ENCODE measurements at places on chromosomes 1 and 21.

- DNase-seq = no peak
Observed at GRCh38 chr1:31689854-31690253, 14.0 kb downstream of the COL16A1 start.

DNA sequence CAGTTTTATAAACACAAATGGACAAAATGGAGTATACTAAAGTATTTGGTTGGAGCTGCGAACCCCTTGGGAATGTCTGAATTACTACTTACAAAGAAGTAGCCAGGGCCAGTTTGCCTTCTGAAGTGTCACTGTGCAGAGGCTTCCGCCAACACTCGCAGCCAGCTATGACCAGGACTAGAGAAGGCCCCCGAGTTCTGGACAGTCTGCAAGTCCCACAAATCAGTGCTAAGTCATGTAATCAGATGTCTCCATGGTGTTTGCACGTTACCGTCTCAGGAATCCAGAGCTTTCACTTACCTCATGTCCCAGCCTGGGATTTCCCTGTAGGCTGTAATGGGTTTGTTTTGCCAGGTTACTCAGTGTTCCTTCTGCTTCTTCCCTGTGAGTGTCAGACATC lies 106.6 kb upstream of the SPAG17 start:
- DNase-seq = no peak

GRCh38 chr1:56493826-56494225 lies 85.5 kb downstream of the PLPP3 start:
- DNase-seq = no peak

DNA sequence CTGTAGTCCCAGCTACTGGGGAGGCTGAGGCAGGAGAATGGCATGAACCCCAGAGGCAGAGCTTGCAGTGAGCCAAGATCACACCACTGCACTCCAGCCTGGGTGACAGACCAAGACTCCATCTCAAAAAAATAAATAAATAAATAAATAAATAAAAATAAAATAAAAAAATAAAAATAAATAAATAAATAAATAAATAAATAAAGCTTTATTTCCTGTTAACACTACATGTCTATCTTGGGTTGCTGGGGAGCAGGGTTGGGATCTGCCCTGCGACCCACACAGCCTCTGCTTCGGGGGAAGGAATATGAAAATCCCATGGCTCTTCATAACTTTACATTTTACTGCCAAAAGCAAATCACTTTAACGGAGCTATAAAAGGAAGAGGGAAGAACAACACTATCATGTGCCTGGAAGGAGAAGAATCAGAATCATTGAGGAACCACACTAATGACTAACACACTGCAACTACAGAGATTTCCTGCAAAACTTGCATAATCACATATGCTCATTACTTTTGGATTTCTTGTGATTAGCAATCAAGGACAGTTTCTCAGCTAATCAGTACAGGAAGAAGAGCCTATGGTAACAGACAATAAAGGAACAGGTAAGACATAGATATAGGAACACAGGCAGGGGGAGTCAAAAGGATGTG lies 72.8 kb upstream of the CD55 start:
- DNase-seq = no peak

DNA sequence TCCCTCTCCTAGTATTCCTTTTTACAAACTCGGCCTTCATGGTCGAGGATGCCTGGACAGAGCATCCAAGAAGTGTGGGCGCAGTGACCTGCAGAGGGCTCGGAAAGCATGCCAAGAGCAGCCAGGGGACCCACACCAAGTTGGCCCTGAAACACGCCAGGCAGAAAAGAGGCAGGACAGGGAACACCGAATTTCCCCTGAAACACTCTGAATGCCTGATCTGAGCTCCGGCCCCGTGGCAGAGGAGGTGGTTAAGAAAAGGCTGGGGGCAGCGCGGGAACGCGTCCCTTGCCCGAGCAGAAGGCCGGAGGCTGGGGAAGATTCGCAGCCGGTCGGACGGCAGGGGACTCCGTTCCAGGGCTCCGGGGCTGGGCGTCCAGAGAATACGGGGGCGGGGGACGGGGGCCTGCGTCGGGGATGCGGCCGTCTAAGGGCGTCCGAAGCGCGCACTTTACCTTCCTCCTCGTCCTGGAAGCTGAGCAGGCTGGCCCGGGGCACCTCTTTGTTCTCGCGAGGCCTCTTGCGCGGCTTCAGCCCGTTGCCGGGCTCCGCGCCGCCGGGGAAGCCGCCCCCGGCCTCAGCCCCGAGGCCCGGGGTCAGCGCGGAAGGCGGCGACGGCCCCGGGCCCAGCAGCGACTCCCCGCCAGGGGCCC lies 558 bp downstream of the PAXBP1 start:
- peak; percentile 7 for DNase-seq

GRCh38 chr1:109083923-109084322 lies 6.6 kb upstream of the TMEM167B start:
- DNase-seq = no peak

- no peak for DNase-seq
Observed at GRCh38 chr21:33852485-33852884, 63.1 kb downstream of the ATP5PO start.

DNA sequence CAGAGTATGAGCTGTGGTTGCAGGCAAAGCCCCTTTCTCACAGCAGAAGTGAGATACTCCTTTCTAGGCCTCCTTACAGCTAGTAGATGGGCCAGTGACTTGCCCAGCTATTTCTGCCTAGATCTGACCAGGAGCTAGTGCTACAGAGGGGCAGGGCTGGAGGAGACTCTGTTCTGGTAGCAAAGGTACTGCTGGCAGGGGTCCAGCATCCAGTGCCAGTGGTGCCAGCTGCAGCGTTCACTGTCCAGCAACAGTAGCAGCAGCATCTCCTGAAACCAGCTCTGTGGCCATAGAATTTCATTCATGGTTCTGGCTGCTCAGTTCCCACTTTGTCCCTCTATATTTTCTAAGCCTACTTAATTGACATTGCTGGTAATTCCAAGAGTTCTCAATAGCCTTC lies 62.5 kb upstream of the CNN3 start:
- no peak for DNase-seq

DNA sequence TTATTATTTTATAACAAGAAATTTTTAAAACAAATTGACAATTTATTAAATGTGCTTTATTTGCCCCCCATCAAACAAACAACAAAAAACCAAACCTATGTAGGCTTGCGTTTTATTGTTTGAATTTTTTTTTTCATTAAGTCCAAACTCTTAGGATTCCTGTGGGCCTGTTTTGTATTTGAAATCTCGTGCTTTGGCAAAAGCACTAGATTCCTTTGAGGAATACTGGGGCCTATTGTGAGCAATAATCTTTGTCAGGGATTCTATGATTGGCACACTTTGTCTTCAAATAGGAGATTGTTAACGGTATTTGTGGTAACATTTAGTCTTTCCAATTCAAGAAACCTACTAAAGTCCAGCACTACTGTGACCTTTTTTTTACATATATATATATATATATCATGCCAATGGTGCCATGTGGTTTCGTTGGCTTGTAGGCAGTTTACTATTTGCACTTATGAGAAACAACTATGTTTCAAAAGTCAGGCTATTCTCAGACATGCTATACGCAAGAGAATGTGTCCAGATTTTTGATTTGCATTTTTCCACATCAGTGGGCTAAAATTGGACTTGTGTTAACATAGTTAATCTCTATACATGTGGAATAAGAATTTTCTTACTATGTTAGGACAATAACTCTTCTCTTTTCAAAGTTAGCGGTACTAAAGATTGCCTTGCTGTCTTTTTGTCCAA lies 70.4 kb upstream of the GREM2 start:
- DNase-seq = no peak

DNA sequence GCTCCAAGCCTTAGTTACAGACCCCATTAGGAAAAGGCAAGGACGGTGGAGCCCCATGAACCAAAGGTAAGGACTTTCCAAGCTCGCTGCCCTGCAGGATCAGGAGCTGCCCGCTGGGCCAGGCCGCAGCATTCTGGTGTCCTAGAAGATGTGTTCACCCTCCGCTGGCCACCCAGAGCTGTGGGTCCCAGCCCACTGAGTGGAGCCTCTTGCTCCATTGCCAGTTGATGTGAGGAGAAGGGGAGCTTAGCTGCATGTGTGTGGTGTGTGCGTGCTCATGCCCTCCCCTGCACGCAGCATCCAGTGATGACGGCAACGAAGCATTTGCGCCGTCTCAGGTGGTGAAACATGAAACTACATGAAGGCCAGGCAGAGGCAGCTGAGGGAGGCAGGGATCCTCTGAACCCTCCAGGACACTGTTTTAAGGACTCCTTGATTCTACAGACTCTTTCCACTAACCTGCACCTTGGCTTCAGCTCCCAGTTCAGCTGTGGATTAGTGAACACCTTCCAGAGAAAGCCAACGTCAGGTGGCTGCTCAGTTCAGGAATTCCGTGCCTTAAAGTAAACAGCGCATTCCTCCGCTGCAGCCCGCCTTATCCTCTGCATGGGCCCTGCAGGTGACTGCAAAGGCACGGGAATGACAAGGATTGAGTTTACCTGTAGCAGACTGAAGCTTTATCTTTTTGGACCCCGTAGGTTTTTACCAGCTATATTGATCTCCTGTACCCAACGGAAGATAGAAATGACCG lies 48.7 kb downstream of the SMYD2 start:
- DNase-seq = no peak

DNA sequence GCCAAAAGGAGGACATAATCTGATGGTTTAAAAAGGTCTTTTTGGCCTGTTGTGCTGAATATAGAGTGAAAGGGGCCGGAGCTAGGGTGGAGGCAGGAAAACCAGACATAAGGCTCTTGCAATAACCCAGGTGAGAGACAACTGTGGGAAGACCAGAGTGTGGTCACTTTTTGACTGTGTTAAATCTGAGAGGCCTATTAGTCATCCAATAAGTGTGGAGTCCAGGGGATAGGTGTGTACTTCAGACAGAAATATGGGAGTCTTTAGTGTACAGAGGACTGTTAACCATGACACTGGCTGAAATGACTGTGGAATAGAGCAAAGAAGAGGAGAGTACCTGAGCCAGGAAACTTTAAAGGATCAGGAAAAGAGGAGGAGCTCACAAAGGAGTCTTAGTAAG lies 89.3 kb downstream of the VAV3 start:
- no peak for DNase-seq

- DNase-seq = no peak
Observed at GRCh38 chr1:7513081-7513480, 258.0 kb upstream of the VAMP3 start.

GRCh38 chr1:9785406-9785805 lies 38.4 kb downstream of the CLSTN1 start:
- DNase-seq = no peak
